ENCODE measurements at places on chromosomes 1 and 21.

DNA sequence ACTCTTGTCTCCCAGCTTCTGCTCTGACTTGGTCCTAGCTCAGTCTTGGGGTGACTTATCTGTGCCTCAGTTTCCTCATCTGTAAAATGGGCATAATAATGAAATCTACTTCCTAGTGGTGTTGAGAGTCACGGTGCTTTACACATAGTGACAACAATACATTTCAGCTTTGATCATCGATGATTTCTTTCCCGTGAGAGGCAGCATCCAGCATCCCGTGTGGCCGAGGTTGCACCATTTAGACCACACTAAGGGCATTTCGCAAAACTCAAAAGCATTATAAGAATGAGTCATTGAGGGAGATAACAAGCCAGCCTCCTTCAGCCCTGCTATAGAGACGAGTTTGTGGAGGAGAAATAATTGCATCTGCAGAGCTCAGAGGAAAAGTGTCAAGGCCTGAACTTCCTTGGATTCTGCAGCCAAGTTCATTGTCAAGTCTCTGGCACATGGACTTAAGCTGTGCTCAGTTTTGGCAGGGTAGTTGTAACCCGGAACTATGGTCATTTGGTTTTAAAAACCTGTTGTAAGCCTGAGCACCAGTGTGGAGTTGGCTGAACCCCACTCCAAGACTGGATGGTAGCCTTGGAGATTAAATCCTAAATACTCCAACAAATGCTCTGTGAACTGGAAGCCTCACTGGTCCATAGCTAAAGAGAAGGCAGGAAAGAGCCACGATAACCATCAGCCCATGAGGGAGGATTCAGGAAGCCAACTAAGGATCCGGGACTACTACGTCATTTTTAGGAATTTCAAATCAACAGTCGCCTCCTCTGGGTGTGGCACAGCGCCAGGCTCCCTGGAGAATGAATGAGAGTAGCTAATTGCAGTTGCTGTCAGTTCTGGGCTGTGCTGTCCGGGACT is 64.2 kb downstream of the TCP10L start:
- no peak for DNase-seq

- no peak for DNase-seq
These were observed 62.4 kb upstream of the POU2F1 start for GRCh38 chr1:167158111-167158812.

DNA sequence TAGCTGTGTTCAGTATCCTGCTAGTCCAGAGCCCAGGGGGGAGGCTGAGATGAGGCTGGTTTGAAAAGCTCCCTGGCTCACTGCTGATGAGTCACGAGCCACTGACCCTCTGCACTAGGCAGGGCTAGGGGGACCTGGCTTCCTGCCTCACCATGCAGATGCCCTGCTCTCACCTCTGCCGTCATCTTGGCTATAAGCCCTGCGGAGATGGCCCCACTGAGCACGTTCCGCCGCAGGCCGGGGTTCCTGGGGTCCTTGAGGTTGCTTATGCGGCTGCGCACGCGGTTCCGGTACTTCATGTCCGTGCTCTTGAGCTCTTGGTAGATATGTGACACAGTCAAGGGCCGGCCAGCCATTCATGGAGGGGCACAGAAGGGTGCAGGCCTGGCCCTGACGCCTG is 24.1 kb upstream of the ZNF436 start:
- DNase-seq: no peak

- DNase-seq: no peak
These were observed 29.9 kb downstream of the ADAM30 start for GRCh38 chr1:119866451-119866850.

DNA sequence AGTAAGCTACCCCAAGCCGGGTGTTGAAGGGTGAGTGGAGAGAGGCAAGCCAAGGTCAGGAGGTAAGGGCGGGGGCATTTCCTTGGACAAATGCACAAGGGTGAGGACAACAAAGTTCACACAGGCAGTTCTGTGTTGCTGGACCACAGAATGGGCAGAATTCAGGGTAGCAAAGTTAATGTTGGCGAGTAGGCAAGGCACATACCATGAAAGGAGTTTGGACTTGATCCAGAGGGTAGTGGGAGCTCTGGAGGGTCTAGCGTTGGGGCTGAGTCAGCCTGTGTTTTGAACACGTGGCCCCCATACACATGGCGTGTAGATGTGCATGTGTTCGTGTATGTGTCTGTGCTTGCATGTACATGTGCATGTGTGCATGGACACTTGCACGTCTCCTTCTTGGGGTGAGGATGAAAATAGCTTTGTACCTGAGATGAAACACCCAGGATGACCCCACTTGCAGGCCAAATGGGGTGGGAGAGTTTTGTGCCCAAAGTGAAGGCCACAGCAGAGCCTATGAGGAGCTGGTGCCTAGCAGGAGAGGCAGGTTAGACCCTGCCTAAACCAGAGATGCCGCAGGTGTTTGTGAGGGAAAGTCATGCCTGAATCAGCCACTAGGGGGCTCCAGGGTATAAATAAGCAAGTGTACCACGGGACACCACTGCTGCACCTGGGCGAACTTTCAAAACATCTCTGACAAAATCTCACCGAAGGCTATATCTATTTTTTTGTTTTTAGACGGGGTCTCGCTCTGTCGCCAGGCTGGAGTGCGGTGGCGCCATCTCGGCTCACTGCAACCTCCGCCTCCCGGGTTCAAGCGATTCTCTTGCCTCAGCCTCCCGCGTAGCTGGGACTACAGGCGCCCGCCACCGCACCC is 21.8 kb downstream of the SLC27A3 start:
- DNase-seq: peak; percentile 62

DNA sequence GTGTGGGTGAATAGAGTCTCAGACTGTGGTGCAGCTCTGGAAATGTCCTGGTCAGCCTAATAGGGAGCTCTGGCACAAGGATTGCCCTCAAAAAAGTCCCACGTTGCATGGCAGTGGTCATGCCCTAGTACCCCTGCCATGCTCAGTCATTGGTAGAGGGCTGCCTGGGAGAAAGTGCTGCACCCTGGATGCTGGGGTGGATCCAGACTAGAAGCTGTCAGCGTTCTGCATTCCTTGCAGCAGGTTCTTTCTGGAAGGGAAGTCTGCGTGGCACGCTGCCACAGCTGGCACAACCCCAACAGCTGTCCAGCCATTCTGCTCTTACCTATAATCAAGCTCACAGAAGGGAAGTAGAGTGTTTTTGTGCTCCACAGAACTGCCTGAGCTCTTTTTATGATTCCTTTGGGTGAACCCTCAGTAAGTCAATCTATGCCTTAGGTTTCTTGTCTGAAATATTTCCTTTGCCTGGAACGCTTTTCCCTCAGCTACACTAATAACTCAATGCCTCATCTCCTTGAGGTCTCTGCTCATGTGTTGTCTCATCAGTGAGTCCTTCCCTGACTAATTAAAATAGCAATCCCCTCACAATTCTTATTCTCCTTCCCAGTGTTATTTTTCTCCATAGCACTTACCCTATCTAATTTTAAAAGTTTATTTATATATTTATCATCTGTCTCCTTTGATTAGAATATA is 61.5 kb upstream of the JAK1 start:
- no peak for DNase-seq
